ENCODE measurements at places on chromosomes 16 and 17. TPM values are rescaled to one million over a fixed set of nuclear protein-coding genes. Genes with fewer than 3 reads are reported as not detected.

The DRG2 gene
- 35.1 TPM for total RNA-seq

The EPN3 gene
- total RNA-seq: 0.09 TPM

The RND2 gene
- 0.78 TPM for total RNA-seq

The ZNF263 gene
- 27.6 TPM for total RNA-seq

The ODAD4 gene
- total RNA-seq: 1.0 TPM

- peak; percentile 82 for DNase-seq
Measured at GRCh38 chr17:38454532-38454931, 26.3 kb downstream of the ARHGAP23 start.

DNA sequence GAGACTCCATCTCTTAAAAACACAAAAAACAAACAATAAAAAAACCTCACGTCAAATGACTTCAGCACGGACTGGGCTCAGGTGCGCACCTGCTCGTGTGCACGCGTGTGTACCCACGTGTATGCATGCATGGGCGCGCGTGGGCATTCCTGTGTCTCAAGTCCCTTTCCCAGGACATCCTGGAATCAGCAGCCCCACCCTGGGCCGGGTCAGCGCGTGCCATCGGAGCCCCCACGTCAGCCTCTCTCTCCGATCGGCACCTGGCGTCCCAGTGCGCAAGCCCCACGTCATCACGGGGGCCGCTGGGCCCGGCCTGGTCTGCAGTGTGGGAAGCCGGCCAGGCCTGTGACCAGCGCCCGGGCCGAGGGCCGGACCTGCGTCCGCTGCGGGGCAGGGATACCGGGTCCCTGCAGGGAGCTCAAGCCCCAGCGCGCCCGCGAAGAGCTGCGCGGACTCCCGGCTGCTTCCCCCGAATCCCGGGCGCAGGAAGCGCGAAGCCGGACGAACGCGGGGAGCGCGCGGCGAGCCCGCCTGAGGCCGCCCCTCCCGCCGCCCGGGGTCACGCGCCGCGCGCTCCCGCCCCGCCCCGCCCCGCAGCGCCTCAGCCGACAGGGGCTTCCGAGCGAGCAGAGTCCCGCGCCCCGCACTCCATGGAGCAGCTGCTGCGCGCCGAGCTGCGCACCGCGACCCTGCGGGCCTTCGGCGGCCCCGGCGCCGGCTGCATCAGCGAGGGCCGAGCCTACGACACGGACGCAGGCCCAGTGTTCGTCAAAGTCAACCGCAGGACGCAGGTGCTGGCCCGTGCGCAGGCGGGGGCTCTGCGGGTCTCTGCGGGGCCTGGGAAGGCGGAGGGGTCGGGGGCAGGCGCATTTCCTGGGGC is at the start of gene FN3K:
FN3K (plus strand) TSS at position 629 of the 880 bp plus-strand sequence; CDS start at position 651, 22 bp downstream.
- DNase-seq: peak; percentile 86

- DNase-seq: no peak
Measured at GRCh38 chr17:34081269-34081668, 173.8 kb upstream of the CCL2 start.

- DNase-seq: peak; percentile 34
Measured at GRCh38 chr16:89117227-89117974, 23.7 kb downstream of the ACSF3 start.

DNA sequence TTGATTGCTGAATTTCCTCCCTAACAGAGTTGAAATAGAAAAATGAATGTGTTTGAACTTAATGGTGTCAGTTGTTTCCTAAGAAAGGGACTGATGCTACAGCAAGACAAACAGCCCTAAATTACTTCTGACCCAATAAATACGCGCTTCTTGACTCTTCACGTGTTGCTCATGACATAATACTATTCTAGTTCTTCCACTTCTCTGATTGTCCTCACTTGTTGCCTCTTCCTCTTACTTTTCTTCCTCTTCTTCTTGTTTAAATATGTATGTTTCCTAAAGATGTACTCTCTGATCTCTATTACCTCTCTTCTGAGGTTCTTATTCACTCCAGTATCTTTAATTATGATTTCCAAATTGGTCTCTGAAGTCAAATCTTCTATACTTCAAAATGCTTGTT is 32.4 kb downstream of the RNF43 start:
- DNase-seq: no peak
